ENCODE measurements at places on chromosomes 13 and 19.

DNA sequence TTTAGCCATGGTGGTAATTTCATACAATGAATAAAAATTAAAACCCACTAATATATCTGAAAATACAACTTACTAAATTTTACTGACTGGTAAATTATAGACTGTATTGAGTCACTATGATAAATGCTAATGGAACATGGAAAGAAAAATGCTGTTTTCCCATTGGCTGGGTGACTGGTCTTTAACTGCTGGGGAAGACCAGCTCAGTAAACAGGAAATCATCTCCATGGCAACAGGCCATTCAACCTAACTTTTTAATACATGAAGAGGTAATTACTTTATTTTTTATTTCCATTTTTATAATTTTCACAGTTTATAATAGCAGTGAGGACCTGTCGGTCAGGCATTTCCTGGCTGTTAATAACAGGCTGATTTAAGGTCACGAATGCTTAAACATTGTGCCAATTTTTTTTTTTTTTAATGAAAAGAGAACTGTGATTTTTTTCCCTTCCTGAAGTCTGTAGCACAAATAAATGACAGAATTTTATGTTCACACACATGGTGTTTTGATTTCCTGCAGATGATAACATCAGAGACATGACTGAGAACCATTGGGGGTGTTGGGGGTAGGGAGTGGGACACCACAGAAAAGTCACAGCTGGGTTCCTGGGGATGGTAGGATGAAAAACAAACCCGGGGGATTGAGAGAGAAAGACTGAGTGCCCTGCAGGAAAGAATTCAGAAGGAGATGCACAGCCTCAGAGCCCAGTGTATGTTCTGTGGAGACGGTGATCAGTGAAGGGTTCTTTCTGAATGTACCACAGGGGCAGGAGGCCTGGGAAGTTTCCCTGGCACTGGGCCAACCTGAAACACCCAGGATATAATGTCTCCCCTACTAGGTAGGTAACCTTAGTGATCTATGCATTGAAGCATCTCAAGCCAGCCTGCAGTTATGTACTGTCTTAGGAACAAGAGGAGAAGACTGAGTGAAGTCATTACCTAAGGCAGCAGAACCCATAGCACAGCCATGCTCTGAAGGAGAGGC, 297.1 kb downstream of the COG6 start:
- no peak for DNase-seq

DNA sequence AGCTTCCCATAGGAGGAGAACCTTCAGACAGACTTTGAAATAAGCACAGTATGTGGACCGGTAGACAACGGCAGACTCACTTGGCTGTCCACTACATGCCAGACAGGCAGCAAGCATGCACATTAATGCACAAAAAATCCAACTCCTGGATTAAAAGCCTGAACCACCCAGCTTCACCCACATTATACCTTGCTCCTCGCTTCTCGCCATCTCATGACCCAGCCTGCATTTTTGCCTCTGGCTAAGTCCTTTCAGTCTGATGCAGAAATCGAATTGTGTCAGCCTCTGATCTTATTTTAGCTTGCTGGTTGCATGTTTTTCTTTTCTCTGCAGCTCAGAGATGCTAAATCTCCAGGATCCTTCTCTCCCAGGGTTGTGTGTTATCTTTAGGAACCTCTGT, 358.7 kb downstream of the RFC3 start:
- no peak for DNase-seq

DNA sequence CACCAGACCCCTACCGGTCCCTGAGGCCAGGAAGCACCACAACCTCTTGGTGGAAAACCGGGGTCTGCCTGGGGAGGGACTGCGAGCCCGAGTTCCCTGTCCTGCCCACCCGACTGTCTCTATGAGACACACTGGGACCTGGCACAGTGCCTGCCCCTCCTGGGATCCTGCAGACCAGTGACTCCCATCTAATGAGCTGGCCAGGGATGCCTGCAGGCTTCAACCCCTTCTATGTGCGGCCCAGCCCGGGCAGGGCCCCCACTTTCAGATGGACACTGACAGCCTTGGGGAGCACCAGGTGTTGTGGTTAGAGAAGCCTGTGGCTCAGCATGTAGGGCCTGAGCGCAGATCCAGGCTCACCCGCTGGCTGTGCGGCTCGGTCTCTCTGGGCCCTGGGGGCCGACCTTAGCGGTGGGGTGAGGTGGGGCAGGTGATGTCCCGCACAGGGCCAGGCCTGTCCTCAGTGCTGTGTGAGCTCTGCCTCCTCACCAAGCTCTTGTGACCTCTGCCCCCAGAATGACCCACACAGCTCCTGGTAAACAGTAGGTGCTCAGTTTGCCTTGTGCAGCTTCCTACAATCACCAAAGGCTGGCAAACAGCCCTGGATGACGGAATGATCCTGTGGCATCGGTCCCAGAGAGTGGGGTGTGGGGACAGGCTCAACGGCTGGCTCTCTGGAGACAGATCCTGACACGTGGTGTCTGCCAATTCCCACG, 17.9 kb upstream of the CACTIN start:
- DNase-seq, result no peak

GRCh38 chr19:3964256-3965194, 6.4 kb downstream of the DAPK3 start:
- no peak for DNase-seq

GRCh38 chr13:98260357-98261164, 83.5 kb upstream of the RNF113B start:
- no peak for DNase-seq

DNA sequence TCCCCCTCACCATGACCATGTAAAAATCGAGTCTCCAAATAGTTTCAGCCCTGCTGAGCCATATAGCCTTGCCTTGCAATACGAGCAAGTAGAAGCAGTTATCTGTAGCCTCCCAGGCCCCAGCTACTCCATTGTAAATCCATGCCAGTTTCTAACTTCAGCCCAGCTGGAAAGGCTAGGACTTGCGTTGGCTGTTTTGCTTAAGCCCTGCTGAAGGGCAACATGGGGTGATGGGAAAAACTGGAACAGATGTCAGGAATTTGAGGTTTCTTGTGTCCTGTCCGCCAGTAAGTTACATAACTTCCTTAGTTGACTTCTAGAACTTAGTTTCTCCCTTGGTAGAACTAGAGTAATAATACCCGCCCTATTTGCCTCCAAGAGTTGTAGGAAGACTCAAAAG, 216.0 kb upstream of the SERP2 start:
- DNase-seq, result no peak

- no peak for DNase-seq
Measured at GRCh38 chr13:51761643-51762350, 42.2 kb downstream of the DHRS12 start.

DNA sequence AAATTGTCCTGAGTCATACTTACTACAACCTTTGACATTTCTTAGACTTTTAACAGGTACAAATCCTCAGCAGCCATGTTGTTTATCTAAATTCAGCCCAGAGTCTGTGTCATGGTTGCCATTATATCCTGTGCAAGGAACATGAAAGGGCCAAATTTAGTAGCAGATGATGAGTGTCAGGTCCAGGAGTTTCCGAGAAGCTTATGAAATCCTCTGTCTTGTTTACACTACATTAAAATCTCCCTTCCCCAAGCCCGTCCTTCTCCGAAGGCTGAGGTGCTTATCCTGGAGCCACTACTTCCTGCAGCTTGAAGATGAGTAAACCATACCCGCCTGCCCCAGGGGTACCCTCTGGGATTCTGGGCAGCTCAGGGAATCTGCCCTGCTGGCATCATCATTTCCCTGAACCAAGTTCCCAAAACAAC, 102.6 kb upstream of the SERP2 start:
- no peak for DNase-seq

GRCh38 chr13:65724226-65724625, 1505.9 kb downstream of the PCDH9 start:
- DNase-seq, result no peak

- DNase-seq, result no peak
Measured at GRCh38 chr19:7618348-7618747, 11.0 kb downstream of the XAB2 start.

DNA sequence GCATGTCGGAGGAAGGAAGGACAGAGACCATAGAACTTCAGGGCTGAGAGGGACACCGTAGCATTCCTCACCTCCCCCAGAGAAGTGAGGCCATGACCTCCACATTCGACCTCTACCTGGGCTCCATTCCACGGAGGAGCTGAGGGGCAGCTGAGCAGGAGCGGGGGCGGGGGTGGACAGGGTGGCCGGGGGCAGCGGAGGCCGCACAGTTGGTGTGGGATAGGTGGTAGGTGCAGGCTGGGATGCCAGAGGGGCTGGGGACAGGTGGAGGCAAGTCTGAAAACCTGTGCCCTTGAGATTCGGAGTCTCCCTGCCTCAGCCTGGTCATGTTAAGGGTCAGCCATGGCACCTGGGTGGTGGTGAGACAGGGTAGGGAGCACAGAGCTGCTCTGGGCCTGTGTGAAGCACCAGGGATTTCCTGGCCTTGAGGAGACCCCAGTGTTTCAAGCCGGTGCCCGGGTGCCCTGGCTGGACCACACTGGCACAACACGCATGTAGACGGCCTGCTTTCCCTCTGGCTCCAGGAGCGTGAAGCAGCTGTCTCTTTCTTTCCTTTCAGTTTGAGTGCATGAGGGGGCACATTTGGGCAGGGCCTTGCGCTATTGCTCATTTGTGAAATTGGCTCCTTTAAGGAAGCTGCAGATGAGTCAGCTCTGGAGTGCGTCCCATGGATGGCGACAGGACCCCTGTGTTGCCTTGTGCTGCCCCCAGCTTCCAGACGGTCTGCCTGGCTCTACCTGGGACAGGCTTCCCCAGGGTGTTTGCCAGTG, 51.8 kb downstream of the TSSK6 start:
- no peak for DNase-seq

- no peak for DNase-seq
Measured at GRCh38 chr19:7109678-7110289, 40.3 kb downstream of the ZNF557 start.

GRCh38 chr13:104204177-104204576, 1138.0 kb upstream of the SLC10A2 start:
- DNase-seq, result no peak

DNA sequence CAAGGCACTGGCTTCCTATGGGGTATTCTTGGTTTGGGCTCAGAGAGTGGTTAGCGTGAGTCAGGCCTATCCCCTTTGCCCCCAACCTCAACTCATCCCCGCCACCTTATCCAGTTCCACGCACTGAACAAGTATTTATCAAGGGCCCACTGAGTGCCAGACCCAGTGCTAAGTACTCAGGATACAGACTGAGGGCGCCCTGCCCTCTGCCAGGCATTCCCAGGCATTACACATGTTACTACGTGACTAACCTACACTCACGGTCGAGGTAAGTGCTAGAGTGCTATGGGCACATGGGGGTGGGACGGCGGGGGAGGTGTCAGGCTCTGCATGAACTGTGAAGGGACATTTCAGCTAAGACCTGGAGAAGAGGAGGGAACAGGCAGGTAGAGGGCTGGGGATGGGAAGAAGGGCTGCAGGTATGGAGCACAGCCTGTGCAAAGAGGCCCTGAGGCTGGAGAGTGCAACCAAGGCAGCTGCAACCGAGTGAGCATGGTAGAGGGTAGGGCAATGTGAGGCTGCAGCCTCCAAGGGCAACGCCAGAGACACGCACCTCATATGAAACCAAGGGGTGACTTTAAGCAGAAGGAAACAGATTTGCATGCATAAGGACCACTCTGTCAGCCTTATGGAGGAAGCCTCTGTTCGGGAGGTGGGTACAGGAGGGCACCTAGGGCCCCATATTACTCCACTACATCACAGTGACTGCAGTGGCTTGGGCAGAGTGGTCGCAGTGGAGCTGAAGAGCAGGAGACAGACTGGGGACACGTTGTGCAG, 22.5 kb downstream of the DHRS12 start:
- DNase-seq, result no peak

- no peak for DNase-seq
Measured at GRCh38 chr13:30140973-30141372, 166.4 kb downstream of the KATNAL1 start.

DNA sequence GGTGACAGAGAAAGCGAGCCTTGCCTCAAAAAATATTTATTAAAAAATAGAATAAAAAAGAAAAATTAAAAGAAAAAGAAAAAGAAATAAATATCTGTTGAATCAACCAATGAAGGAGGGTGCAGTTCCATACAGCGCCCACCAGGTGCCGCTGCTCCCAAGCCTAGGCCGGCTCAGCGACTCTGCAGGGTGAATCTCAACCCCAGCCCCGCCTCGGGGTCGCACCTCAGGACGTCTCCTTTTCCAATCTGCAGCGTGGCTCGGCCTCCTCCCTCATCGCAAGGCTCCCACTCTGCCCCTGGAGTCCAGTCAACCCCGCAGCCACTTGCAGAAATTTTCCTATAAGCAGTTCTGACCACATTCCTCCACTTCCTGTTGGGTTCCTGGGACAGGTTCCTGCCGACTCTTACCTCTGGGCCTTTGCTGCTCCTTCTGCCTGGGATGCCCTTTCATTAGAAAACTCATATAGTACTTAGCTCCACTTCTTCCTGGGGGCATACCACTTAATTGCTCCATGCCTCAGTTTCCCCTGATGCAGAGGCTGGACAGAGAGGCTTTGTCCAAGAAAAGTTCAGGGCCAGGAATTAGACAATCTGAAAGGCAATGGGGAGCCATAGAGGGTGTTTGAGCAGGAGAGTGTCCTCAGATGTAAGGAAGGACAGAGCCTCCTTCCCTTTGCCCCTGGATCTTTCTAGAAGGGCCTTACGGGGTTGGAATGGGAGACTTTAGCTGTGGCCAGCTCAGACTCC, 24.3 kb downstream of the NFILZ start:
- peak; percentile 63 for DNase-seq

GRCh38 chr13:85806553-85807175, 7.4 kb upstream of the SLITRK6 start:
- no peak for DNase-seq

- DNase-seq, result no peak
Measured at GRCh38 chr13:36814465-36814864, 4.6 kb upstream of the RFXAP start.

DNA sequence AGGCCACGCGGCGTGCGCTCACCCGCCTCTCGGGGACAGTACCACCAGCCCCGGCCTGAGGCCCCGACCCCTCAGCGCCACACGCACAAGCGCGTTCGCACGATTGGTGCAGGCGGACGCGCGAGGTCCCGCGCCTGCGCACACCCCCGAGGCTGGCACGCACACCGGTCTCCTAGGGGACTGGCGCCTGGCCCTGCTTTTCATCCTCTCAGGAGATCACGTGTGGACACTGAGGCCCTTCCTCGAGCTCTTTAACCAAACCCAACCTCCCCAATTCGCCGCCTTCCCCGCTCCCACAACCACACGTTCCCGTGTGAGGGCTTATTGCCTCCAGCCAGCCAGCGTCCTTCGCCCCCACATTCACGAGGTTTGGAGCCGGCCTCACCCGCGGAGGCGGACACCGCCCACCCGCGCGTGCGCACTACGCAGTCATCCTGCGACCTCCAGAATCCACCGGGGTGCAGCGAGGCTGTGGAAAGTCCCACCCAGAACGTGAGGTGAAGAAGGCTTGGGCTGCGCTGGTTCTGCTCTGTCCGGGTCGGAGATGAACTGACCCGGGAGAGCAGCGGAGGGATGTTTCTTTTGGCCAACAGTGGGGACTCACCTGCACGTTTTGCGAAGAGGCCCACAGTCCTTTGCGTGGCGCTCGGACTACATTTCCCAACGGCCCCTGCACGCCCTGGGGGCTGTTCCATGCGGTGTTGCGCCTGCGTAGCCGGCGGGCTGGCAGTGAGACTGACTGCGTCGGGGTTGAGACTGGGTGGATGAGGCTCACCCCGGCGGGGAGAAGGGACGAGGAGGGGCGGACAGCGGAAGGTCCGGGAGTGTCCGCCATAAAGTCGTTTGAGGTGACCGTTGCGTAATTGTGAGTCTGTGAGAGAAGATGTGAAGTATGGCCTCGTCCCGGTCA, 539 bp upstream of the ZNF667 start:
- no peak for DNase-seq

Data from NK-92 treated with Interleukin-12 subunit alpha and Interleukin-12 subunit beta, amount 100 ng/mL, for 24 hours (cell line).